ENCODE measurements at places on chromosomes 11 and 22.

DNA sequence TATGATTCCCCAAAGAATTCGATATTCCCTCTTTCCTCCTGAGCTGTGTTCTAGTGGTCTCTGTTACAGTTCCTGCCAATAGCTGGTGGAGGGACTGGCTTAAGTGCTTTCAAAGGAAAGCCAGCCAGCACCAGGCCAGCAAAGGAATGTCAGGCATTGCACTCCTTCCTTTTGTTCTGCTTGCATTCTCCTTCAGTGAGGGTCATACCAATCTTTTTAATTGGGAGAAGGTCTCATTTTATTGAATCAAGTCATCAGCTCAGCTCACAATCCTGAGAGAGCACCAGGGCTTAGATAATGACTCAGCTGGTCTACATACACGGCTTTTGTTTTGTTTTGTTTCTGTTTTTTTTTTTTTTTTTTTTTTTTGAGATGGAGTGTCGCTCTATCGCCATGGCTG is 222.9 kb downstream of the NAV2 start:
- no peak for DNase-seq

DNA sequence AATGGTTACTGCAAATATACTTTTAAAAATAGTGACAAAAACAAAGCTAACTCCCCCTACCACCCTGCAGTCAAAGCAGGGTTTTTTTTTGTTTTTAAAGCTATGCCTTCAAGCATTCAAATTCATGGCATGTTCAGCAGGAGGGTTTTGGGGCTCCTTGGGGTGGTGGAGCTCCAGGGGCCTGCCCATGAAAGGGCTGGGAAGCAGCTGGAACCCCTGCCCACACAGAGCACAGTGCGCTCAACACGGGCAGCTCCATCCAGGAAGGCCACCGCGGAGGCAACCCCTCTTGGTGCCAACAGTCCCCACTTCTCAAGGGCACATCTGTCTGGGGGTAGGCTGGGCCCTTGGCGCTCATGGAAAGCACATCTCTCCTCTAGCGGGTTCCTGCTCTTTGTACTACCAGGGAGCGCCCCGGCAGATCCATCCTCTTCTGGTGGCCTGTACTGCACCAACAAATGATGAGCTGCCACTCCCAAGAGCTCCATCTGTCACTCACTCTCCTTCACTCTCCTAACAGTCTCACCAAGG is 16.6 kb upstream of the PHLDA2 start:
- no peak for DNase-seq

- no peak for DNase-seq
These were observed 665.4 kb downstream of the NTM start for GRCh38 chr11:132035766-132036165.

- no peak for DNase-seq
These were observed 55.9 kb downstream of the BTG4 start for GRCh38 chr11:111456086-111456858.

GRCh38 chr11:86143087-86144030 is 74.5 kb upstream of the PICALM start:
- peak; percentile 38 for DNase-seq
